ENCODE measurements at places on chromosomes 4 and X. TPM values are rescaled to one million over a fixed set of nuclear protein-coding genes. Genes with fewer than 3 reads are reported as not detected.
A peak's percentile ranks its signal among the peaks of the same experiment; 100 is the strongest.

DNA sequence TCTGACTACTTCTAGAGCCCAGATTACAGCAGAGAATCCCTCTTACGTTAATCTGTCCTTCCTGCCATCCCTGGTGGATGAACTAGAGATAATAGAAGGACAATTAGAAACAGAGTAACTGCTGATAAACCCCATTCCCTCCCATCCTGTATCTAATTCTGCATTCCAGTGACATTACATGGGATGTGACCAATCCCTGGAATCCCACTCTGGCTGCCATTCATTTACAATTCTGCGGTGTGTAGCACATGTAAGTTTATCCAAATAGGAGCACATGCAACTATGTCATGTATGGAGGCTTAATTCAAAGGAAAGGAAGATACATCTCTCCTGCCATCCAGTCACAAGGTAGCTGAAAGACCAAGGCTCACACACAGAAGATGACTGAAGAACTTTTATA, 339.5 kb downstream of the GPAT3 start:
- no peaks in the 10 kb centered on the region for H3K36me3 ChIP-seq
- DNase-seq = no peak
- no peaks in the 10 kb centered on the region for H3K27me3 ChIP-seq
- H3K4me1 ChIP-seq = peaks cover 6% of the 10 kb centered on the region
- H3K4me3 ChIP-seq = no peak overlapping the region
- no peak overlapping the region for H3K27ac ChIP-seq

DNA sequence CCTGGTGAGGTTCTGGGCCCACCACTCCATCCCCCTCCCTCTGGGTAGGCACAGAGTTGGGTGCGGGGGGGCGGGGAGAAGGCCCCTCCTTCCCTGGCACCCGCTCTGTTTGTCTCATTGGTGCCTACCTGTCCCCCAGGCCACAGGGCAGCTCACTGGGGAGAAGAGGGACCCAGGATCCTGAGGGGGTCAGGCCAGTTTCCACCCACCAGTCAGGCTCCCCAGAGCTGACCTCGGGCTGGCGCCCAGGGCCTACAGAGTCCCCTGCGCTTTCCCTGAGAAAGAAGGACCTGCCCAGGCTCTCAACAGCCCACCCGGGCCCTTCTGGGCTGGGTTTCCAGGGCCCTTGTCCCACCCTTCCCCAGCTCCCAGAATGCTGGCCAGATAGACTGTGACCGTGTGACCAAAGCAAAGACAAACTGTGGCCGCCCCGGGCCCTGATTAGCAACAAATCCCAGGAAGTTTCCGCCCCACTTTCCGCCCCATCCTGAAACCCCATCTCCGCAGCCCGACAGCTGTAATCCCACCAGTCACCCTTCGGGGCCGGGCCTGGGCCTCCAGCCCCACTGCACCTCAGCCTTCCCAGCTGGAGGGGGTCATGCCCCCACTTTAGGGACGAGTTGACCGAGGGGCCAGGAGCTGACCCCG, 33.8 kb upstream of the FGFR3 start:
- H3K27ac ChIP-seq = no peak overlapping the region
- no peaks in the 10 kb centered on the region for H3K4me1 ChIP-seq
- peaks cover 8% of the 10 kb centered on the region for H3K27me3 ChIP-seq
- no peaks in the 10 kb centered on the region for H3K36me3 ChIP-seq

- H3K27me3 ChIP-seq = peaks cover 67% of the 10 kb centered on the region
- H3K27ac ChIP-seq = no peak overlapping the region
- H3K36me3 ChIP-seq = peaks cover 4% of the 10 kb centered on the region
- H3K4me1 ChIP-seq = peaks cover 48% of the 10 kb centered on the region
- peak overlapping the region; percentile 77 for H3K4me3 ChIP-seq
Measured at GRCh38 chr4:173522160-173522950, 7.7 kb downstream of the HAND2 start.

- peaks cover 1% of the 10 kb centered on the region for H3K27me3 ChIP-seq
- no peak for DNase-seq
- no peaks in the 10 kb centered on the region for H3K36me3 ChIP-seq
- no peak overlapping the region for H3K27ac ChIP-seq
- no peaks in the 10 kb centered on the region for H3K4me1 ChIP-seq
Measured at GRCh38 chrX:136586386-136586785, 54.4 kb downstream of the VGLL1 start.

GRCh38 chrX:149682956-149683947, 28.6 kb upstream of the MAGEA11 start:
- H3K36me3 ChIP-seq = no peaks in the 10 kb centered on the region
- H3K4me1 ChIP-seq = no peaks in the 10 kb centered on the region
- H3K27me3 ChIP-seq = no peaks in the 10 kb centered on the region
- no peak overlapping the region for H3K4me3 ChIP-seq
- DNase-seq = no peak

DNA sequence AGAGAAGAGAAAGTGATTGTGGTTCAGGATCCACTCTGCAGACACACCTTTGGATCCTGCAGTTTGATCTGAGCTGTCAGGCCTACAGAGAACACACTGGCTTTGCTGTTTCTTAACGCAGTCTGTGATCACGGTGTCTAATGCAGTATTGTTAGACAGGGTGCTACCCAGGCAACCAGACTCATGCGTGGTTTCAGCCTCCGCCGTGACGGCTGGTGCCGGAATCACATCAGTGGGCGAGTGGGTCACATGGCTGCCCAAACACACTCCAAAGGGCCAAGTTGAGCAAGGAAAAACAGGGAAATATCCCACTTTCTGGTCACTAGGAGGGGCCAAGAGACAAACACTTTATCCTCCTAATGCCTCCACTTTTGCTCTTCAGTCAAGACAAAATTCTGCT, 27.5 kb downstream of the CCDC149 start:
- H3K27me3 ChIP-seq = no peaks in the 10 kb centered on the region
- DNase-seq = no peak
- no peak overlapping the region for H3K27ac ChIP-seq
- no peaks in the 10 kb centered on the region for H3K36me3 ChIP-seq
- H3K4me3 ChIP-seq = no peak overlapping the region

DNA sequence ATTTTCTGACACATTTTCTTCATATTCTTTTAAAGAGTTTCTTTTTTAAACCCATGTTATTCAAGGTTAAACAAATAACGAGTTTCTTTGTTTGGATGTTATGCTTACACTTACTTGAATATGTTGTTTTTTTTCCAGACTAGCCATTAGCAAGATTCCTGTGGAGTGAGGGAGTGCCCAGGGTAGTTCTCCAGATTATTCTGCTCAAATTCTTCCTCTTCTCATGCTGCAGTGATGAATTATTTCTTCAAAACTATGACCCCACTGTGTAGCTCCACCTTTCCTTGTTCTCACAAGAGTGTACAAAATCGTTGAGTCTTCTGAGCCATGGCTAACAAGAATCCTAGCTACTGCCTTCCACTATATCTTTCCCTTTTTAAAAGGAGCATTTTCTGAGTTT, 134.1 kb upstream of the ELOVL6 start:
- H3K27me3 ChIP-seq = peaks cover 6% of the 10 kb centered on the region
- H3K4me3 ChIP-seq = no peak overlapping the region
- H3K27ac ChIP-seq = no peak overlapping the region
- H3K36me3 ChIP-seq = peaks cover 16% of the 10 kb centered on the region

- no peak for DNase-seq
- H3K4me1 ChIP-seq = peaks cover 7% of the 10 kb centered on the region
- no peaks in the 10 kb centered on the region for H3K27me3 ChIP-seq
- H3K36me3 ChIP-seq = no peaks in the 10 kb centered on the region
- no peak overlapping the region for H3K4me3 ChIP-seq
Measured at GRCh38 chr4:17098401-17098800, 200.0 kb upstream of the LDB2 start.

DNA sequence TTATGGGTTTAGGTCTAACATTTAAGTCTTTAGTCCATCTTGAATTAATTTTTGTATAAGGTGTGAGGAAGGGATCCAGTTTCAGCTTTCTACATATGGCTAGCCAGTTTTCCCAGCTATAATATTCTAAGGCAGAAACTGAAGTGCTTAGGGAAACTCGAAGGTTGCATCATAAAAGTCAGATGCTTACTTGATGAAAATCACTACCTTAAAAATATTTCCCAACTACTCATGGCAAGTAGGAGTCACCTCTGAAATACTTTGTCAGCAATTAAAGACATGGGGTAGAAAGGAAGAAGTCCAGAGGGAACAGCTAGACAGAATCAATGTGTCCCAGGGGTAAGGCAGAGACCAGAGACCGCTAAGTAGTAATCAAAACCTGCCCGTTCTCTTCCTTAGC, 6.3 kb upstream of the AP1S2 start:
- no peak overlapping the region for H3K4me3 ChIP-seq
- no peak for DNase-seq
- H3K36me3 ChIP-seq = no peaks in the 10 kb centered on the region
- no peaks in the 10 kb centered on the region for H3K27me3 ChIP-seq

- DNase-seq = no peak
- no peaks in the 10 kb centered on the region for H3K36me3 ChIP-seq
- H3K27ac ChIP-seq = no peak overlapping the region
- no peaks in the 10 kb centered on the region for H3K27me3 ChIP-seq
- no peaks in the 10 kb centered on the region for H3K4me1 ChIP-seq
- H3K4me3 ChIP-seq = no peak overlapping the region
Measured at GRCh38 chrX:148214786-148215185, 233.6 kb downstream of the FMR1NB start.

DNA sequence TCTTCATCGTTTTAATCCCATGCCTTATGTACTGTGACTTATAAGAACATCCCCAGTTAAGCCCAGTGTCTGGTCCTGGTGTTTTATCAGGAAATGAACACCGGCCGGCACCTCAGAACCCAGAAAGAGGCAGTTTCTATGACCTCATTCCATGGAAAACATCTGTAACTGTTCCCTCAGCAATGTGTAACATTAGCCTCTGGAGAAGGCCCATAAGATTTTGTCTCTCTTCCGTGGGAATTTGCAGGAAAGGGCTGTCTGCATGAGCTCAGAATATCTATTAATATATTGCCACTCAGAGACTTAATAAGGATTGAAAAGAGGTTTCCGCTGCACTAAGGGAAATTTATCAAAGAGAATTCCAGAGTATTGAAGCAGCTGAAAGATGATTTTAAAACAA, 3.1 kb upstream of the TCEANC start:
- H3K4me3 ChIP-seq = no peak overlapping the region
- H3K27me3 ChIP-seq = no peaks in the 10 kb centered on the region
- no peak overlapping the region for H3K27ac ChIP-seq
- DNase-seq = no peak

GRCh38 chrX:18994713-18995112, 10.8 kb upstream of the PHKA2 start:
- H3K27ac ChIP-seq = no peak overlapping the region
- H3K27me3 ChIP-seq = no peaks in the 10 kb centered on the region
- no peak overlapping the region for H3K4me3 ChIP-seq
- no peaks in the 10 kb centered on the region for H3K36me3 ChIP-seq
- no peaks in the 10 kb centered on the region for H3K4me1 ChIP-seq

GRCh38 chr4:53136954-53137353, 228.9 kb downstream of the SCFD2 start:
- H3K4me3 ChIP-seq = no peak overlapping the region
- H3K27ac ChIP-seq = no peak overlapping the region
- no peaks in the 10 kb centered on the region for H3K36me3 ChIP-seq
- H3K4me1 ChIP-seq = no peaks in the 10 kb centered on the region
- no peak for DNase-seq
- no peaks in the 10 kb centered on the region for H3K27me3 ChIP-seq

DNA sequence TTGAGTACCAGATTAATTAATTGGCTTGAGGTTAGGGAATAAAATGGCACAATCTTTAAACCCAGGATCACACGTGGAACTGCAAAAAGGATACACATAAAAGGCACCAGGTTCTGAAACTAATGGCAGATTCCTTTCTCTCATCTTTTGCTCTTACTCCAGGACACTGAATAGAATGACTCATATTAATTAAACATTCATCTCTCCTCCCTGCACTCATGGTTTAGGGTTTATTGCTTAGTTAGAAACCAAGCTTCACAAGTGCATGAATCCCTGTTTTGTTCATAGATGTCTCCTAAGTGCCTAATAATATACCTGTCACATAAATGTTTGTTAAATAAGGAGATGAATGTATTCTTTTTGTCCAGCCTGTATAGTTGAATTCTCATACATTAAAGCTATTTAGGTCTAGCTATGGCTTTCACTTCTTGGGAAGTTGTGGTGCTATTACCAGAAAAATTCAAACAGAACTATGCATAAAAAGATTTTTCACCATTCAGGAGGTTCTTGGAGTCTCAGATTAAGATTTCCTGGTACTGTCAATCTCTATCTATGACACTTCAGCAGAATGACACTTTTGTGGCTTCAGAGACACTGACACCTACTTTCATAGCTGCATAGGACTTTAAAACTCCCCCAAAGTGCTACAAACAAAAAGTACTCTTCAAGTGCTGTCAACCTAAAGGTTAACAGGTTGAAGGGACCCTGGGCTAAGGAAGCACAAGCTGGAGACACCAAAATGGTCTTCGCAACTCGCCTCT, 7.4 kb downstream of the CORIN start:
- H3K36me3 ChIP-seq = no peaks in the 10 kb centered on the region
- DNase-seq = no peak
- peaks cover 2% of the 10 kb centered on the region for H3K27me3 ChIP-seq

- H3K27ac ChIP-seq = no peak overlapping the region
- H3K36me3 ChIP-seq = no peaks in the 10 kb centered on the region
- no peak for DNase-seq
- peaks cover 1% of the 10 kb centered on the region for H3K4me1 ChIP-seq
- peaks cover 4% of the 10 kb centered on the region for H3K27me3 ChIP-seq
Measured at GRCh38 chr4:14168919-14169318, 541.4 kb upstream of the BOD1L1 start.

DNA sequence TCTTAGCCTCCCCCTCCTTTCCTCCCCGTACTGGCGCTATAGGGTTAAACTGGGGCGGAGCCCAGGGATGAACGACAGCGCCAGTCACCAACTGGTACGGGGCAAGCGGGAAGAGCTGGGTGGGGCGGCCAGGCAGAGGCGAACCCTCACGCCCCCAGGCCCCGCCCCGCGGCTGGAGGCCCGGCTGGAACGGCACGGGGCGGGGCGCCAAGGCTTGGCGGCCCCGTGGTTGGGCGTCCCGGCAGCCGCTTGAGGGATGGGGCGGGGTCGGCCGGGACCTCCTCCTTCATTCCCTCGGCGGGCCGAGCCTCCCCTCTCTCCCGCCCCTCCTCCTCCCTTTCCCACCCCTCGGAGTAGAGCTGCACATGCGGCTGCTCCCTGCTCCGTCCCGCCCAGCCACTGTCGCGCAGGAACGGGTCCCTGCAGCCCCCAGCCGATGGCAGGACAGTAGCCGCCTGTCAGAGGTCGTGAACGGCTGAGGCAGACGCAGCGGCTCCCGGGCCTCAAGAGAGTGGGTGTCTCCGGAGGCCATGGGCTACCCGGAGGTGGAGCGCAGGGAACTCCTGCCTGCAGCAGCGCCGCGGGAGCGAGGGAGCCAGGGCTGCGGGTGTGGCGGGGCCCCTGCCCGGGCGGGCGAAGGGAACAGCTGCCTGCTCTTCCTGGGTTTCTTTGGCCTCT, at the start of gene EDA:
Gene EDA (plus strand): TSS at position 335 of the 678 bp plus-strand sequence.
- H3K27me3 ChIP-seq = peaks cover 3% of the 10 kb centered on the region
- H3K4me1 ChIP-seq = no peaks in the 10 kb centered on the region

GRCh38 chrX:39619182-39620009, 478.4 kb downstream of the BCOR start:
- peak overlapping the region; percentile 57 for H3K27ac ChIP-seq
- H3K4me3 ChIP-seq = no peak overlapping the region
- H3K27me3 ChIP-seq = no peaks in the 10 kb centered on the region
- peak; percentile 35 for DNase-seq
- no peaks in the 10 kb centered on the region for H3K36me3 ChIP-seq

VCX3B gene
- total RNA-seq = 0.23 TPM

DCHS2 gene
- not detected for total RNA-seq

HTT-AS gene
- not detected for total RNA-seq

TLR6 gene
- total RNA-seq = 0.85 TPM

WWC2 gene
- 32.0 TPM for total RNA-seq

NAAA gene
- 4.0 TPM for total RNA-seq

TXLNG gene
- total RNA-seq = 6.6 TPM
